ENCODE measurements at places on chromosomes 7 and 10.

GRCh38 chr7:30731581-30731980 is 20.4 kb upstream of the INMT start:
- DNase-seq: peak; percentile 23

- DNase-seq: peak; percentile 31
Measured at GRCh38 chr10:98029149-98030092, 1.0 kb downstream of the CRTAC1 start.

DNA sequence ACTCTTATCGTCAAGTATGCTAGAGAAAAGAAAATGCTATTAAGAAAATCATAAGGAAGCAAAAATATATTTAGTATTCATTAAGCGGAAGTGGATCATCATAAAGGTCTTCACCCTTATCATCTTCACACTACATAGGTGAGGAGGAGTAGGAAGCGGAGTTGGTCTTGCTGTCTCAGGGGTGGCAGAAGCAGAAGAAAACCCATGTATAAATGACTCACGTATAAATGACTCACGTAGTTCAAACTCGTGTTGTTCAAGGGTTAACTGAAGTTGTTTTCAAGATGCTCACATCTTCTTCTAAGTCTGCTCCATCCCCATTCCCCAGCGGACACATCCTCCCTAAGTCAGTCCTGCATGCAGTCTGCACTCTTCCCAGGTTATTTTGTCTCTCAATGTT is 72.4 kb downstream of the SFMBT2 start:
- DNase-seq: no peak

- no peak for DNase-seq
Measured at GRCh38 chr10:42985436-42986316, 91.2 kb upstream of the RET start.

GRCh38 chr7:99210265-99210970 is 2.5 kb upstream of the KPNA7 start:
- DNase-seq: no peak

- DNase-seq: peak; percentile 78
Measured at GRCh38 chr7:83130623-83131545, 31.8 kb downstream of the PCLO start.

DNA sequence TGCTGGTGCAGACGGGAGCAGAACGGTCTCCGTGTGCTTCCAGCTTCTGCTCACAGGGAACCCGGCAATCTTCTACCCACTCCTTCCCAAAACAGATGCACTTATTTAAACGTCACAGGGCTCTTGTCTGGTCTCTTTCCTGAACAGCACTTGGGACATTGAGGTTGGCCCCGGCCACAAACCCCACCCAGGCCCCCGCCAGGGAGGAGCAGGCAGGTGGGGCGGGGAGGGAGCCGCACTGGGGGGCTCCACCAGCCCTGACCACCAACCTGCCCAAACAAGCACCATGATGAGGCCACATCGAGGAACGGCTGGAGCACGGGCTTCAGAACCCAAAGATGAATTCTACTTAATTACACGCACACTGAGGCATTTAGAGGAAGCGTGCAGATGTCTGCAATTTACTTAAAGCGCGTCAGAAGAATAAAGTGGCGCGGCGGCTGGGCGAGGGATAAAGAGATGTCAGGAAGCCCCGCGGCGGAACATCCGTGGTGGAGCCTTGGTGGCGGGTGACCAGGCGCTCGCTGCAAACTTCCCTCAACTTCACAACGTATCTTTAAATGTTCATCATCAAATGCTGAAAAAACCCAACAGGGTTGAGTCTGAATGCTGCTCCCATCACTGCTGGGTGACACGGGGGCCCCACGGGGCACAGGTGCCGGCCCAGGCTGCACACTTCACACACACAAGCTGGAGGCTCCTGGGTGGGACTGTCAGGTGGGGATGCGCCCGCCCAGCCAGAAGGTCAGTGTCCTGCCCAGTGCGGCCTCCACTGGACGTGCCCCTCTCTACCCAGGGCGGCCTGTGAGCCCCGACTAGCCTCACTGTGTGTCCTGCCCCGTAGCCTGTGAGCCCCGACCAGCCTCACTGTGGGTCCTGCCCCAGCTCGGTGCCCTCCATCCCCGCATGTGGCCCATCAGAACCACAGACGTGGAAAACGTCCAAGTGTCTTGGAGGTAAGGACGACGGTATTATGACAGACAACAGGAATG is 279.2 kb downstream of the MAD1L1 start:
- no peak for DNase-seq

DNA sequence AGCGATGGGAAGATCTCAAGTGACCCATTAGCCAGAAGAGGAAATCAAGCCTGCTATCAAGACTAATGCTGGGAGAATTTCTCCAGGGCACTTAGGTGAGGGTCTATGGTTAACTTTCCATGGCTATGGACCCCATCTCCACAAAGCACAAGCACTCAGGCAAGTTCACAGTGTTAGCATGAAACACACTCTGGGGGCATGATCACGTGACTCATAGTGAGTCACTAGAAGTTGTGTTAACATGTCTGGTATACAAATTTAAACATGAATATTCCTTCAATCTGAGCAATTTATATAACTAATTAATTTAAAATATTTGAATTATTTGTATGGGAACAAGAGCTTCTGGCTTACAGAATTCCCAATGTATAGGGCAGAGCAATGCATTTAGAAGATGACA is 131.8 kb downstream of the FAM204A start:
- DNase-seq: no peak

- no peak for DNase-seq
Measured at GRCh38 chr7:132817949-132818348, 241.7 kb upstream of the PLXNA4 start.

DNA sequence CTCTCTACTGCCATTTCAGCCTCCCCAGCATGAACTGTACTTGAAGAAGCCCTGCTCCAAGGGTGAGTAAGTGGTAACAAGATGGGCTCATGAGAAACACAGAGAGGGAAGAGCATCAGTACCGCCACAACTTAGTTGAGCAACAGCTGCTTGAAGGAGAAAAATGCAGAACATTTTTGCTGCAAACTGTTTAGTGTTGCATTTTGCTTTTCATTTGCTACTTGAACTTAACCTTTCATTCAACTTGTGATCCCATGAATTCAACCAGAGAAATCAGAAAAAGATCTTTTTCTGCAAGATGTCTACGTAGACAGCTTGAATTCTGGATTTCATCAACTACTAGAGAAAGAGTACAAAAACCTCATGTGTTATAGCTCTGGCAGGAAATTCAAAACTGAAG is 40.7 kb downstream of the ANK3 start:
- DNase-seq: no peak

- DNase-seq: no peak
Measured at GRCh38 chr7:126213876-126214275, 1038.9 kb downstream of the GRM8 start.

All from NCI-H2081 (cell line).